ENCODE measurements at places on chromosomes 6 and 20. TPM values are rescaled to one million over a fixed set of nuclear protein-coding genes. Genes with fewer than 3 reads are reported as not detected.
A peak's percentile ranks its signal among the peaks of the same experiment; 100 is the strongest.

- DNase-seq: no peak
These were observed 322.2 kb downstream of the PLCB1 start for GRCh38 chr20:8454137-8454712.

GRCh38 chr6:5632348-5632935, 371.1 kb downstream of the FARS2 start:
- no peak for DNase-seq

The HLA-DPA1 gene
- total RNA-seq: 38.5 TPM

DNA sequence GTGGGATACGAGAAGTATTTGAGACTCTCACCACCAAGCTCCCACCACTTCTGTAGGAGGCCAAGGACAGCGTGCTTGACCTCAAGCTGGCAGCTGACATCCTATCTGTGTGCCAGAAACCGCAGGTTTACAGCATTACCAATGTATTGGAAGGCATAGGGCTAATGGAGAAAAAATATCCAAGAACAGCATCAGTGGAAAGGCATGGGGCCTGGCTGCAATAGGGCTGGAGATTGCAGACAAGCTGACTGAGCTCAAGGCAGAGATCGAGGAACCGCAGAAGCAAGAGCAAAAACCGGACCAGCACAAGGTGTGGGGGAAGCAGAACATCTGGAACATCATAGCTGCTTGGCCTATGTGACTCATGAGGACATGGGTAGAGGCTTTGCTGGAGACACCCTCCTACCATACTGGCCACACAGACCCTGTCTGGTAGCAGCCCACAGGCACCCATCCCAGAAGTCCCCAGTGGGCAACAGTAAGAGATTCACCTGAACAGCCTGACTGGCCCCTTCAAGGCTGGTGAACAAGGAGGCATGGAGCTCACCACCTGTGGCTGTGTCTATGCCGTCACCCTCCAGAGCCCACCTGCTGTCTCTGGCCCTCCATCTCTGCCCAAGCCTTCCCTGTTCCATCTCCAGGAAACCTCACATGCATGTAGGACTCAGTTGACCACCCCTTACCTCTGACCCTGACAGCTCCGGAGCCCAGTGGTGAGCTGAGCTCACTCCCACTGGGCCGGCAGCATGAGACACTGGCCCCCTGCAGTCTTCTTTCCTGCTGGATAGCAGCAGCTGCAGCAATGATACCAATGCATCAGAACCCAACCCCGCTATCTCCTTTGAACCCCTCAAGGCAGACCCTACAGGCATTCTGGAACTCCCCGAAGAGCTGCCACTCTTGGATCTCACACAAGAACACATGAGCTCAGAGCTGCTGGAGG, 171.1 kb downstream of the KIF6 start:
- DNase-seq: no peak

GRCh38 chr6:36204068-36204753, 7.7 kb downstream of the BRPF3 start:
- DNase-seq: no peak

GRCh38 chr6:87929843-87930288, 117.8 kb upstream of the SPACA1 start:
- DNase-seq: peak; percentile 86

DNA sequence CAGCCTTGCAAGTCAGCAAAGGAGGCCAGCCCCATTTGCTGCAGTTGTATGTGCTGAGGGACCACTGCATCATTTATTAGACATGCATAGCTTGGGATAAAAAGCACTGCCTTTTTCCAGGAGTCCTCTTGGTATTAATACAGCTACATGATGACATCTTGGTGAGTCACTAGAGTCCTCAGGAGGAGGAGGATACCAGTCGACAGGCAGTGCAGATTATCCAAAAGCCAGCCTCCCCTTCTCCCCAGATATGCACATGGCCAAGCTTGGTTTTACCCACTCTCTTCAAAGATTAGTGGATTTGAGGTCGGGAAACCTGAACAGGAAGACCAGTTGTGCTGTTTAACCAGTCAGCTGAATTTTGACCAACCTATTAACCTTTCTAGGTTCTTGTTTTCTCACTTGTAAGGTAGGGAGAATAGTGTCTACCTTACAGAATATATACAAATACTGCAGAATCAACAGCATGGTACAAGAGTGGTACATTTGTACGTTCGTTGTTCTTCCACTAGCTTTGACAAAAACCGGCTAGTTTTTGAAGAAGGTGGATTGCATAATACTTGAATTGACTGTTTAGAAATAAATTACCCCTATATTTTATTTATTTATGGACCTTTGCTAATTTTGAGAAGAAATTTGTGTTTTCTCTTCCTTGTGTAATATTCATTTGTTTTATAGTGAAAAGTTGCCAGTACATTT, 31.9 kb downstream of the VAPB start:
- no peak for DNase-seq

DNA sequence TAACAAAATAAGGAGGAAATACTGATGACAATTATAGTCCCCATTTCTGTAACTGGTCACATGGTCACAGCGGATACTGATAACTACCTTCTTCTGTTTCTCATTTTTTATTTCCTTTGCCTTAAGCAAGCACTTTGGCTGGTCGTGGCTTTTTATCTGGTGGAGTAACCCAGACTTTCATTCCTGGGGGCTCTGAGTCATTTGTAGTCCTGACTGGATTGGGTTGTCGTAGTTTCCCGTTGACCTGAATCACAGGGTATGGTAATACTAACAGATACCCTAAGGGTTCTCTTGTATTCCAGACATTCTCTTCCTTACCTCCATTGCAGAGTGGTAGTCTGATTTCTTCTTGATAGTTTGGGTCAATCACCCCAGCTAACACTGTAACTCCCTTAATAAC, 500.3 kb upstream of the ADGRB3 start:
- no peak for DNase-seq

The CGA gene
- total RNA-seq: not detected

- no peak for DNase-seq
These were observed 25.2 kb downstream of the ADGRF1 start for GRCh38 chr6:47016909-47017308.

All from dorsolateral prefrontal cortex (tissue), 122 donors.